ENCODE measurements at places on chromosomes 7 and 10. TPM values are rescaled to one million over a fixed set of nuclear protein-coding genes. Genes with fewer than 3 reads are reported as not detected.

ADRB1 gene
- not detected for total RNA-seq

MKI67 gene
- 36.4 TPM for total RNA-seq

TMEM213 gene
- total RNA-seq, result not detected

ZP3 gene
- 0.83 TPM for total RNA-seq

GIMAP7 gene
- not detected for total RNA-seq

DNA sequence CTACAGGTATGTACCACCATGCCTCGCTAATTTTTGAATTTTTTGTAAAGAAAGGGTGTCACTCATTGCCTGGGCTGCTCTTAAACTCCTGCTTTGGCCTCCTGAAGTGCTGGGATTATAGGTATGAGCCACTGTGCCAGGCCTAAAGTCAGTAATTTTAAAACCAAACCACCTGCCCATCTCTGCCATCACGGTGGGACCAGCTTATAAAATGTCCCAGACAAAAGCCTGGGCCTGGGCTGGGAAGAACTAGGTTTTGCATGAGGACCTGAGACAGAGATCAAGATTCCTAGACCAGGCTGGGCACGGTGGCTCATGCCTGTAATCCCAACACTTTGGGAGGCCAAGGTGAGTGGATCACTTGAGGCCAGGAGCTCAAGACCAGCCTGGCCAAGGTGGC lies 395.6 kb downstream of the CALN1 start:
- no peaks in the 10 kb centered on the region for H3K36me3 ChIP-seq
- no peak overlapping the region for H3K4me3 ChIP-seq
- H3K4me1 ChIP-seq, result no peaks in the 10 kb centered on the region
- H3K27me3 ChIP-seq, result no peaks in the 10 kb centered on the region

DNA sequence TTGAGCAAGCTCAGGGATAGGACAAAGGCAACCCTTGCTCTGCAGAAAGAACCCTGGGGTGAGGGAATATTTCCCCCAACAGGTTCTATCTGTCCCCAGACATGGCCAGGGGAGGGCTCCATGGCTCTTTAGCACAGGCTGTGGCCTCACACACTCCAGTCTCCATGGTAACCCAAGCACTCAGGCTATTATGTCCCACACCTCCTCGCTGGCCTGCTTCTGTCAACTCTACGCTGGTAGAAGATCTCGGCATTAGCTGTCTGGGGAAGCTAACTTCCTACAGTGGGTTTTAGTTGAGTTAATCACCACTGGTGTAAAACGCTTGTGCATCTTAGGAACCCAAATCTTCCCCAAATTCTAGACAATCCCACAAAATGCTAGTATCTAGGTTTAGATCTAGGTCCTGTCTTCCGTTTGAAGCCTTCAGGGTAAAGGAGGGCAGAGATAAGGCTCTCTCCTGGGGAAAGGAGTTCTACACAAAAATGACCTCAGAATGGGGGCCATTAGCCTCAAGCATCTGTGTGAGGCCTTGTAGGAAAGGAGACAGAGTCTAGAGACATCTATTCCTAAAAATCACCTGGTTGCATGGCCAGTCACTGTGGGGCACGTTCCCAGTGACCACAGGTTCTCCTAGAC lies 36.7 kb upstream of the SLIT1 start:
- H3K27ac ChIP-seq, result no peak overlapping the region
- peaks cover 8% of the 10 kb centered on the region for H3K4me1 ChIP-seq
- no peaks in the 10 kb centered on the region for H3K27me3 ChIP-seq
- H3K4me3 ChIP-seq, result no peak overlapping the region
- no peak for DNase-seq

DNA sequence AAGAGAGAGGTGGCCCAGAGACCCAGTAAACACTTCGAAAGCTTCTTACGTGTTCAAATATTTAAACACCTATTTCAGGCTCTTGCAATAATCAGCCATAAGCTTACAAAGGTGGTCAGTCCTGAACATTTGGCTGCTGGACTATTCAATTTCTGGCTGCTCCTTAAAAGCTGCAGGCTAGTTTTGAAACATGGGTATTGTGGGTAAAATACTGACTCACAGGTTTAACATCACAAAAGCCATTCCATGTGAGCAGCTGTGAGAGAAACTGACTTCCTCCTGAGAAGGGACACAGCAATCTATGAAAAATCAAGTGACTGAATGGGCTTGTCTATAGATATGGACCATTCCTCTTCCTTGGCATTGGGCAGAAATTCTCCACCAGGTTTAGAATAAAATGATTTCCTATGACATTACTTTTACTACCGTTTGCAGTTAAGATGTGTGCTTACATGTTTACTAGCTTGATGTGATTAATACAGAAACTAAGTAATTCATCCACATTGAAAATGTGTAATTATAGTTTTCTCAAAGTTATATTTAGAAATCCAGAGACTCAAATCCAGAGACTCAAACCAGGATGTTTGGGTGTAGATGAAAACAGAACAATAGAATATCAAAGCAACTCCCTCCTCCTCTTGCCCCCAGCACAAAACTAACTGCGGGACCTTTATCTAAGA lies 252.3 kb downstream of the GATA3 start:
- H3K36me3 ChIP-seq, result no peaks in the 10 kb centered on the region
- H3K4me3 ChIP-seq, result no peak overlapping the region
- no peaks in the 10 kb centered on the region for H3K27me3 ChIP-seq
- H3K4me1 ChIP-seq, result no peaks in the 10 kb centered on the region
- H3K27ac ChIP-seq, result no peak overlapping the region
- DNase-seq, result no peak

DNA sequence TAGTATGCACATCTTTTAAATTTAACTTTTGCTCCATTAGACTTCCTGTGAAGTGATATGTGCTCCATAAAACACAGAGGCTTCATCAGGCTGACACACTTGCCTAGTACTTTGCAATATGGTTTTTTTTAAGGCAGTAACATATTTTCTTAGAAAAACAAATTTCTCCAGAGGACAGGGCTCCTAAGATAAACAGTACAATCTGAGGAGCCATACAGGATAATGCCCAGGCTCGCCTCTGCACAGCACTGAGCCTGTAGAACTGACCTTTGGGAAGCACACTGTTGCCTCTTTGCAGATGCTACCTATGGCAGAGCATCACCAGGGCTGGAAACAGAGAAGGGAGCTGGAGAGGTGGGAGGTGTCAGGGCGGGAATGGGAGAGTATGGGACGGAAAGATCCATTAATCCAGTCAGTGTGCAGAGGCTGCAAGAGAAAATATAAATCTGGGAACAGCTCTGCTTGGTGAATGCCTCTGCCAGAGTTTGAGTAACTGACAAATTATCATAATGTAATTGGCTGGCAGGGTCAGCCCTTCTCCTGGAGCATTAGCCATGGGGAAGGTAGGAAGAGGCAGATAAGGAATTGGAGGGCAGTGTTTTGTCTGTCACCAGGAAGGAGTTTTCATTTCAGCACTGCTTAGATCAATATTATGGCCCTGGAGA lies 132.3 kb downstream of the CREB5 start:
- no peaks in the 10 kb centered on the region for H3K4me1 ChIP-seq
- no peaks in the 10 kb centered on the region for H3K36me3 ChIP-seq
- no peaks in the 10 kb centered on the region for H3K27me3 ChIP-seq
- H3K4me3 ChIP-seq, result no peak overlapping the region

DNA sequence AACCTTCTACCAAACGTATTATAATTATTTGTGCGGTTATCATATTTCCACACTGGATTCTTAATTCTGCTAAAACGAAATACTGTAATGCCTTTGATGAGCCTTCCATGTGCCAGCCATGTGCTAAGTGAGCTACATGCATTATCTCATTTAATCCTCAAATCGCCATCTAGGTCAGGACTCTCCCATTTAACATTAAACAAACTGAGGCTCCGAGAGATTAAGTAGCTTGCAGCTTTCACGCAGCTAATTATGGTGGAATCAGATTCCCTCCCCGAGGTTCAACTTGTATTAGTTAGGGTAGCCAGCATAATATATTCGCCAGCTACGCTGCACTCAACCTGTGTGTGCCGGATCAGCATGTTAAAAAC lies 798 bp upstream of the TSPAN33 start:
- H3K4me3 ChIP-seq, result no peak overlapping the region
- H3K36me3 ChIP-seq, result no peaks in the 10 kb centered on the region
- peaks cover 66% of the 10 kb centered on the region for H3K27me3 ChIP-seq
- no peak for DNase-seq
- H3K27ac ChIP-seq, result no peak overlapping the region

DNA sequence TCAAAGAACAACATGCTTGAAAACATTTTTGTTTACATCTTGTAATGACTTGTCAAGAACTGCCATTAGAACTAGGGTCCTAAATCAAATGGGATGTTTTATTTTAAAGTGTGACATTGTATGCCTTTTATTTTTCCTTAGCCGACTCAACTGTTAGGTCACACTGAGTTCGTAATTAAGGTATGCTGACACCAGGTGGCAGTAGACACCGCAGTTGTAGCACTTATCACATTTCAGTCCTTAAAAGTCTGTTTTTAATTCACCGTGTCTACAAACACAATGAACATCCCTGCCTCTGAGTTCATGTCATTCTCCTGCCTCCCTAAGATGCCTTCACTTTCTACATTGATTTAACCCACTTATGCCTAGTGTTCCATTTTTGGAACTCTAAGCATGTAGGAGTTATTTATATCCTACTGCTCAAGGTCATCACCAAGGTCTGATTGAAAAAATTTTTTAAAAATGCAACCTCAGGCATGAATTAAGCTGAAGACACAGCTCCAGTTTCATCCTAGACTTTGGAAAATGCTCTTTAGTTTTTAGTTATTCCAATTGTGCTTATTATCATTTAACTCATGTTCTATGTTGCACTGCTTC lies 186.1 kb downstream of the BMPER start:
- H3K36me3 ChIP-seq, result no peaks in the 10 kb centered on the region
- H3K4me1 ChIP-seq, result peaks cover 3% of the 10 kb centered on the region
- H3K27ac ChIP-seq, result no peak overlapping the region
- peak; percentile 69 for DNase-seq
- H3K4me3 ChIP-seq, result no peak overlapping the region

DNA sequence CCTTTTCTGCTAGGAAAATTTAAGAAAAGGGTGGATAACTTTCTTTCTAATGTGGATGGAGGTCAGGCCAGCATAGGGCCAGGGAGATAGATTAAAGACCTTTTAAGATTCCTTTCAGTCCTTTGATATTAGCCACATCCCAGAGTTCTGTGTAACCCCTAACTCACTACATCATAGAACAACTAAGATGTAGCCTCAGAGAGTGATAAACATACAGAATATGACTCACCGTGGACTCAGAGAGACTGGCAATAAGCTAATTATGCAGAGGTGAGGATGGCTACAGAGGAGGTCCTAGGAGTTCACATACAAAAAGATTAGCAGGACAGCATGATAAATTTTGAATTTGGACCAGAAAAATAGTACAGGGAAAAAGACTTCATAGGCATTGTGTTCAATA lies 141.0 kb downstream of the AOAH start:
- no peak overlapping the region for H3K27ac ChIP-seq
- H3K4me3 ChIP-seq, result no peak overlapping the region
- no peaks in the 10 kb centered on the region for H3K36me3 ChIP-seq
- DNase-seq, result peak; percentile 46
- H3K4me1 ChIP-seq, result no peaks in the 10 kb centered on the region

DNA sequence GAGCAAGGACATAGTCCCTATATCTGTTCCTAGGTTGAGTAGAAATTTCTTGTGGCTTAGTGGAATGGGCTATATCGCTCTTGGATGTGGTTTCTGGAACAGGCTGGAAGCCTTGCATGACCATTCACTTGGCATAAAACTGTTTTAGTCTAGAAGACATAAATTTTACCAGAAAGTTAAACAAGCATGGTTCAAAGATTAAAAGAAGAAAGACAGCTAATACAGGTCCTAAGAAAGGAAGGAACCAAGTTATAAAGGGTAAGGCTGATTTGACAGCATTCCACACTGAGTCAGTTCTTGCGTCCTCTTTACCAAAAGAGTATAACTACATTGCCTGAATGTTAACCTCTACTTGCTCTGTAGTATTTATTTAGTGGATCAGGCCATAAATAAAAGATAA lies 724.2 kb downstream of the SORCS1 start:
- H3K4me3 ChIP-seq, result no peak overlapping the region
- no peaks in the 10 kb centered on the region for H3K27me3 ChIP-seq
- H3K4me1 ChIP-seq, result no peaks in the 10 kb centered on the region
- H3K36me3 ChIP-seq, result no peaks in the 10 kb centered on the region
- H3K27ac ChIP-seq, result no peak overlapping the region

DNA sequence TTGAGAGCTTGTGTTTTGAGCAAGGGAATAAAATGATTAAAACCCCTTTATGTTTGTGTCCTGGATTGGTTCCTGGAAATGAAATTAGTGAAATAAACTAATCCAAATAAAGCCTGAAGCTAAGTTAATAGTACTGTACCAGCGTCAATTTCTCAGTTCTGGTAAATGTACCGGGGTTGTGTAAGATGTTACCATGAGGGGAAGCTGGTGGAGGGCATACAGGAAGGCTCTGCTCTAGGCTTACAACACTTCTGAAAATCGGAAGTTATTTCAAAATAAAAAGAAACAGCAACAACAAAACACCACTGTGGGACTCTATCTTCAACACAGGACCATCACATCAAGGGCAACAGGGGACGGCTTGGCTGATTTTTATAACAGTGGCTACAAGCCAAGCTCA lies 257.0 kb downstream of the CREB5 start:
- H3K27me3 ChIP-seq, result no peaks in the 10 kb centered on the region
- H3K4me3 ChIP-seq, result no peak overlapping the region
- no peak overlapping the region for H3K27ac ChIP-seq
- H3K36me3 ChIP-seq, result no peaks in the 10 kb centered on the region
- H3K4me1 ChIP-seq, result no peaks in the 10 kb centered on the region

DNA sequence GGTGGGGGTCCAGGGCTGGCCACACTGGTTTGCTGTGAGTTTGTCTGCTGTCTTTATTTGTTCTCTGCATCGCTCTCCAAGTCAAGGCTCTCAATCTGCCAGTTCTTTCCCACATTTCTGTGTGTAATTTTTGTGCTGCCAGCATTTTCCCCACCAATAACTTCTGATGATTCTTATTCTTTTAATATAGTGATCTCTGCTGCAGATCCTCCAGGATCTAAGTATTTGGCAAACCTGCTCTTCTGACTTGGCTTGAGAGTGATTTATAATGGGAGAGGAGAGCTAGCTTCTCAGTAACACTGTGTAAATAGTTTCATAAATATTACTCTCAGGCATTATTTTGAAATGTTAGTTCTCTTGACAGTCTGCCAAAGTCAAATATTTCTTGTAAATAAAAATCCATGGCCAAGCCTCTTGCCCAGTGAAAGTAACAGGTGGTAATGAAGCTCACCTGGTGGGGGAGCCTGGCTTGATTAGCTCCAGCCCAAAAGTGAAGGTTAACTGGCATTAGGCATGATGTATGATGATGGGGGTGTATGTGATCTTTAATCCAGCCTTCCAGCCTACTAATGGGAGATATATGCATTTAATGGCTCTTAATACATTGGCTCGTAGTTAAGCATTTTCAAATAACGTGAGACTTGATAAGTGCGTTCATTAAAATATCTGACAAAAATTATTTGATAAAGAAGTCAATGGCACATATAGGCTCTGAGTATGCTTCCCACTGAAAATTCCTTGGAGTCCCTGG lies 1055.9 kb downstream of the KCNMA1 start:
- peaks cover 16% of the 10 kb centered on the region for H3K4me1 ChIP-seq
- no peak for DNase-seq
- H3K4me3 ChIP-seq, result no peak overlapping the region
- H3K27me3 ChIP-seq, result no peaks in the 10 kb centered on the region

- DNase-seq, result no peak
- H3K4me1 ChIP-seq, result peaks cover 12% of the 10 kb centered on the region
- H3K36me3 ChIP-seq, result peaks cover 30% of the 10 kb centered on the region
These were observed 42.5 kb downstream of the CDCA7L start for GRCh38 chr7:21903020-21903786.

All from IMR-90 (cell line).